Effector memory CD8-positive, alpha-beta T cell (primary cell): ENCODE measurements at places on chromosomes 4 and X.

GRCh38 chr4:138643827-138644226, 371.8 kb upstream of the NOCT start:
- DNase-seq: no peak

GRCh38 chrX:150085881-150086280, 147.6 kb upstream of the EOLA2 start:
- no peak for DNase-seq

GRCh38 chr4:57945298-57945697, 835.1 kb upstream of the IGFBP7 start:
- no peak for DNase-seq

GRCh38 chrX:23854122-23854521, 53.6 kb downstream of the APOO start:
- no peak for DNase-seq

- no peak for DNase-seq
These were observed at the start of gene XAGE5 for GRCh38 chrX:52811065-52811625. Gene XAGE5 (plus strand): TSS chrX:52811287. CDS start chrX:52812567, 1,280 bp downstream.
